ENCODE measurements at places on chromosomes 4 and X.

DNA sequence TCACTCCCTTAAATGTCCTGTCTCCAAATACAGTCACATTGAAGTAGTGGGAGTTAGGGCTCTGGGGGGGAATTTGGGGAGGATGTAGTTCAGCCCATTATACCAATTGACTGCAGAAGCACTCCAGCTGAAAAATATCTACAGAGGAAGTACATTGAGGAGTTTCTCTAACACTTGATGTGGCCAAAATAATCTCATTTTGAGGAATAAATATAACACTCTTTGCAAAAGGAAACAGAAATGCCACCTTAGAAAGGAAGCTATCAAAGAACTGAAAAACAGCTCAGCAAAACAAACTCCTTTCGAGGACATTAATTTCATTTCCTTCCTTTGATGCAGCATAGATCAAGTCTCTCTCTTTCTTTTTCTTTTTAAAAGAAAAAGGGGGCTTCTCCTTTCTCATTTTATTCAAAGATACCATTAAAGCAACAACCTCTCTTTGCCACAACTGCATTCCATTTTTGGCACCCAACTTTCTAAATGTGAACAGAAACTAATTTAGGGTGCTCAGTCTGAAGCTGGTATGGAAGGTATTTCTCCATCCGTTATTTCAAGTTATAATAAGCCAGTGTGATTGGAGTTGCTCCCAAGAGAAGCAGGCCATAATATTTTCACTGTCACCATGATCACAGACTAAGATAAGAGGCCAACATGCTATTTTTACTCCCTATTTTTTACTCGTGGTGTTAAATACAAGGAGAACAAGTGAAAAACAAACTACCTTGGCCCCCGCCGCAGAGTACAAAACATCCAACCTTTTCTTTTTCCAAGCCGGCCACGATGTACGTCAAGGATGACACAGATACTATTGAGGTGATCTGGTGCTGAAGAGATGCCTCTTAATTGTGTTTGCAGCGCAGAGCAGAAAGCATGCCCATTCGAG lies 230.4 kb upstream of the GATB start:
- no peak for DNase-seq

DNA sequence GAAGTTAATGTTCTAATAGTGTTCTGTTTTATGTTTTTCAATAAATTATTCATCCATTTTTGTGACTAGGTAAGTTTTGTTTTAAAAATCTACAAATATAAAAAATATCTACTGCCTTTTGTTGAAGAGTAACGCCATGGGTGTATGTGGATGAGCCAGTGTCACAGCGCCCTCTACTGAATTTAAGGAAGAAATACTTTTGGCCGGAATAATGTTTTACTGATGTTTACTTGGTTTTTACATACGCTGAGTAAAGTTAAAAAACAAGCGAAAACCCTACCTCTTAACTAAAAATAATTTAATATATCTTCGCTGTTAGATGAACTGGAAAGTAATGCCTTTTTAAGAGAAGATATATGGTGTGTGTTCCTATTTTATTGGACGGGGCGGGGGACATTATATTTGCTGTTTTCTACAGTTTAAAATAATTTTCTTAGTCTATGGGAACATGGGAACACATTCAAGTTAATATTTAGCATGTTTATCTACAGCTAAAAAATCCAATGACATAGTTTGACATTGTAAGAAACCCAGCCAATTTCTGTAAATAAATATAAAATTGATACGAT lies 86.1 kb downstream of the CPE start:
- DNase-seq: peak; percentile 63

- DNase-seq: no peak
These were observed 57.7 kb downstream of the PRPS1 start for GRCh38 chrX:107686026-107686425.

DNA sequence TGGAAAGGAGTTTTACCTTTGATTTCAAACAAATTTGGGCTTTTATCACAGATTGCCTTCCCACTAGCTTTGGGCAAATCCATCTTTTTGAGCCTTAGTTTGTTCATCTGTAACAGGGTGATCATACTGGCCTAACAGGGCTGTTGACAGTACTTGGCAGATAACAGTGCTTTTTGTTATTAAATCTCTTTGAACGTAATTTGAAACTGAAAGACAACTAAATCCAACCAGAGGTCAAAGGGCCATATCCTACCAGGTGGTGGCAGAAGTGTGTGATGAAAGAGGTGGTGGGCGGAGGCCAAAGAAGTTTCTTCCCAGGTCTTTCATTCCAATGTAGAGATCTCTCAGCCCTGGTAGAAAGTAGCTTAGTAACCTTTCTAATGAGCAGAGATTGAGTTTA lies 35.2 kb upstream of the TADA2B start:
- no peak for DNase-seq

- no peak for DNase-seq
These were observed 745.8 kb upstream of the GALNTL6 start for GRCh38 chr4:171067422-171067821.
